ENCODE measurements at places on chromosomes 4 and X.

GRCh38 chr4:173214661-173215060 lies 46.0 kb downstream of the GALNT7 start:
- DNase-seq: no peak

GRCh38 chrX:94051926-94052325 lies 377.9 kb downstream of the FAM133A start:
- no peak for DNase-seq

DNA sequence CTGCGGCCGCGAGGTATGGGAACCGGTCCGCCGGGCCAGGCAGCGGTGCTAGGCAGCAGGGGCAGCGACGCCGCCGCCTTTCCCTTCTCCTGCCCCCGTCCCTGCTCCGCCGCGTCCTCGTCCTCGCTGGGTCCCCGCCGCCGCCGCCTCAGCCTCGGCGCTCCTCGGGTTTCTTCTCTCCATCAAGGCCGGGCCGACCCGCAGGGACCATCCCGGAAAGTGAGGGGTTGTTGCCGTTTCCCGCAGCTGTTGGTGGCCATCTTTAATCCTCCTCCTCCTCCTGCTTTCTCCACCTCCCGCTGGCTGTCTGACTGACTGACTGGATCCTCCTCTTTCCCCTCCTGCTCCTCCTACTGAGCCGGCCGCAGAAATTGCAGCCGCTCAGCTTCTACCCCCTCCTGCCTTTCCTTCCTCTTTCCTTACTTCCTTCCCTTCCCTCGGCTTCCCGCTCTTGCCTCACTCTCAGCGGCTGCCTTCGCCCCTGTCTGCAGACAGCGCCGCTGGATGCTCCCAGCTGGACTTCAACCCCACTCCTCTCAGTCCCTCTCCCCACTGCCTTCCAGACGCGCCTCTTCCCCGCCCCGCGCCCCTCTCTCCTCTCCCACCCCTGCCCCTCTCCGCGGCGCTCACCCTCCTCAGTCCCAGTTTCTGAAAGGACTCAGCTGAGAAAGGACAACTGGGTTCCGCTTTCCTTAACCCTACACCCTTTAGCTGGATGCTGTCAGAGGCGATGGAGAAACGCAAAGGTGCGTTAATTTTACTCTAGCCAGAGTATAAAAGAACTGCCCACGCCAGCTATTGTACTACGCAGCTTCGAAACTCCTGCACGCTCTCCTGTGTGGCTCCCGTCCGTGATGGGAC lies at the start of gene WDFY3:
TSS of gene WDFY3 (minus strand) at position 309 of the 861 bp plus-strand sequence. CDS start 106,099 bp downstream, outside the sequence.
- DNase-seq: peak; percentile 68

GRCh38 chrX:15391850-15392249 lies 7.6 kb upstream of the VEGFD start:
- no peak for DNase-seq

DNA sequence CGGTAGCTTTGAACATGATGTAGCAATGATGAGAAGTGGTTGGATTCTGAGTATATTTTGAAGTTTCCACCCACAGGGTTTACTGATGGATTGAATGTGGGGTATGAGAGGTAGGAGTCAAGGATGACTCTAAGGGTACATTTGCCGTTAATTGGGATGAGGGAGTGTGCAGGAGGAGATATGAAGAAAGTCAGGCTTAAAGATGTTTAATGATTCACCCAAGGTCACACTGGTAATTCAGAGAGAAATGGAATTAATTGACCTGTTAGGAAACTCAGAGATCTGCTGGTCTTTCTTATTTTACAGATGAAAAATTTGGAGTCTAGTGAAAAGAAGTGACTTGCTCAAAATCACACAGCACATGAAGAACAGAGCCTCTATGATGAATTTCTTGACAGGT lies 390.7 kb downstream of the GBA3 start:
- no peak for DNase-seq

DNA sequence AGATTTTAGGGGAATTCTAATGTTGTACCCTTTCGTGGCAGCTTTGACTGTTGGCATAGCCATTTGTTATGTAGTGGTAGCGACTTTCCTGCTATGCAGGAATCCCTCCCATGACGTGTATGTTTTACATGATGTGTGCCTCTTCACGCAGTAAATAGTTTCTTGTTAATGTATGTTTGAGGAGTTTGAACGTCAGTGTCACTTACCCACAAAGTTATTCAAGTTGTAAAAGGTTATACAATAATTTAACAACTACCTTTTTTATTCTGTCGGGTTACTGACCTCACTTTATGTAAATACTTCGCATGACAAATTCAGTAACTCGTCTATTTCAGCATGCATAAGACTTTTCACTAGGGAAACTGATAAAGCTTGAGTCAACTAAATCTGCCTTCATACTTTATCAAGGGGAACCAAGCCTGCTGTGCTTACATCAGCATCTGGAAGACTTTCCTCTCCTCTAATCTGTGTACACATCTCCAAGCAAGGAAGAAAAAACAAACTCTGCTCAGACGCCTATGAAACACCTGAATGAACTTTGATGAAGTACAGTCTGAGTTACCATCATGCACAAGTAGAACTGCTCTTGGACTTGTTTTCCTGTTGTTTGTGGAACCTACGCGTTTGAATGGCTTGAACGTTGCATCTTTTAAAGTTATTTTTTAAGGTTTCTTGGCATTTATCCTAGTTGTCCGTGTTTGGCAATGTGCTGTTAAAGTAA lies 61.2 kb downstream of the SLC9A6 start:
- no peak for DNase-seq

DNA sequence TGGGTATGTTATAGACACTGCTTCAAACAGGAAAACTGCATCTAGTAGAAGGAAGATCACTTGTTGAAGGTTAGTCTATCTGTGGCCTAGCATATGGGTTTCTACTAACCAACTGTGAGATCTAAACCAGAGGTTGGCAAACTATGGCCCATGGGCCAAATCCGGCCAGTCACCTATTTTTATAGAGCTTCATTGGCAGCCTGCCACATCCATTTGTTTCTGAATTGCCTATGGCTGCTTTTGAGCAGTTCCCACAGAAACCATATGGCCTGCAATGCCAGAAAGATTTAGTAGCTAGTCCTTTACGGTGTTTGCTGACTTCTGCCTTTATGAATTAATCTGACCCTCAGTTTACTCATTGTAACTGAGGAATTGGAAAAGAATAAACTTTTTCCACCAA lies 71.1 kb downstream of the MID1 start:
- no peak for DNase-seq

Measured in AML-193 (cell line).